Activated T-helper 2 cell treated with anti-CD3 and anti-CD28 coated beads, Interferon-gamma antibody, Interleukin-2, Interleukin-4, amounts not matched to agents 10 μg/mL and 5 μg/mL and 100 μg/mL, durations not matched to agents 14 hours and 24 hours and 36 hours (primary cell): ENCODE measurements at places on chromosomes 12 and 14. TPM values are rescaled to one million over a fixed set of nuclear protein-coding genes. Genes with fewer than 3 reads are reported as not detected.

DNA sequence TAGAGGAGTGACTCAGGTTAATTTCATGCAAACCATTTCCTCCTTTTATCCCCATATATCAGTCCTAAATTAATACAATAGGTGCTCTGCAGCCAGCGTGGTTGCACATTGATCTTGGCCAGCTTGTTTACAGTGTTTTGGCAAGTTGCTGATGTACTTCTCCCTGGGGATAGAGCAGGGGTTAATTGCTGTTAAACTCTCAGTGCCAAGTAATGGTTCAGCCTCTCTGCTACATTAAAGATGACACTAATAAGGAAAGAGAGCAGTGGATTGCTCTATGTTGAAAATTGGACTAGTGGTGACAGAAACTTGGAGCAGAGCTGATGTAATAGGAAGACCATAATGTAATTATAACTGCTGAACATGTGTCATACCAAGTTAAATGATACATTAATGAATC, 717.5 kb downstream of the RERGL start:
- DNase-seq, result no peak
- H3K27ac ChIP-seq, result no peak overlapping the region
- H3K4me3 ChIP-seq, result no peak overlapping the region
- H3K36me3 ChIP-seq, result no peaks in the 10 kb centered on the region

DNA sequence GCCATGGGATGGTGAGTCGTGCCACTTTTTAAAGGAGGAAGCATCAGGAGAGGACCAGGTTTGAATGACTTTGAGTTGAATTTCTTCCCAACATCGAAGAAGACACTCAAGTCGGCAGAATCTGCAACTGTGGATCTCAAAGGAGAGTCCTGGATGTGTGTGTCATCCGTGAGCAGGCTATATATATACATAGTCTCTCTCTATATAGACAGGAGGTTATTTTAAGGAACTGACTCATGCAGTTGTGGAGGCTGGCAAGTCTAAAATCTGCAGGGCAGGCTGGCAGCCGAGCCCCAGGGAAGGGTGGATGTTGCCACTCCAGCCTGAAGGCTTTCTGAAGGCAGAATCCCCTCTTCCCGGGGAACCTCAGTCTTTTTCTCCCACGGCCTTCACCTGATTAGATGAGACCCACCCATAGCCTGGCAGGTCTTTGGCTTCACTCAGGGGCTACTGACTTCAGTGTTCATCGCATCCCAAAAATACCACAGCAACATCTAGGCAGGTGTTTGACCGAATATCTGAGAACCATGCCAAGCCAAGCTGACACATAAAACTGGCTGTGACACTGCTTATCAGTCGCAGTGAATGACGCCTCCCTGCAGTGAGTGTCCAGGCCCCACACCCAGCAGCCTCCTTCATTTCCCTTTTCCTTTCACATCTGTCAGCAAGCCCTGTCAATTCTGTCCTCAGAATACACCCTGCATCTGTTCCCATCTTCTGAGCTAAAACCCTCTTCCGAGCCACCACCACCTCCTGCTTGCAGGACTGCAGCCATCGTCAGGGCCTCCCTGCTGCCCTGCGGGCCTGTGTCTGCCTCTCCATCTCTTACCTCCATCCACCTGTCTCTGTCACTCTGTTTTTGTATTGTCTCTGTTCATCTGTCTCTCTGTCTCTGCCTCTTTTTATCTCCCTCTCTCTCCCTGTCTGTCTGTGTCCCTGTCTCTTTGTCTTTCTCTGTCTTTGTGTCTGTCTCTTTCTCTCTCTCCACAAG, 54.0 kb downstream of the ZNF664 start:
- H3K36me3 ChIP-seq, result no peaks in the 10 kb centered on the region
- H3K27ac ChIP-seq, result no peak overlapping the region
- peaks cover 3% of the 10 kb centered on the region for H3K4me1 ChIP-seq
- no peak for DNase-seq
- no peak overlapping the region for H3K4me3 ChIP-seq

- H3K4me3 ChIP-seq, result peak overlapping the region; percentile 60
- H3K27me3 ChIP-seq, result no peaks in the 10 kb centered on the region
- no peak for DNase-seq
- H3K4me1 ChIP-seq, result peaks cover 77% of the 10 kb centered on the region
Measured at GRCh38 chr12:105322070-105322469, 8.4 kb upstream of the C12orf75 start.

- no peak overlapping the region for H3K27ac ChIP-seq
- DNase-seq, result no peak
- H3K4me3 ChIP-seq, result no peak overlapping the region
- peaks cover 23% of the 10 kb centered on the region for H3K4me1 ChIP-seq
- H3K27me3 ChIP-seq, result no peaks in the 10 kb centered on the region
Measured at GRCh38 chr12:47107926-47108325, 28.2 kb upstream of the AMIGO2 start.

GRCh38 chr12:87096082-87096585, 839.9 kb upstream of the MGAT4C start:
- no peaks in the 10 kb centered on the region for H3K36me3 ChIP-seq
- no peak for DNase-seq
- no peaks in the 10 kb centered on the region for H3K4me1 ChIP-seq
- no peak overlapping the region for H3K4me3 ChIP-seq
- no peak overlapping the region for H3K27ac ChIP-seq

- no peaks in the 10 kb centered on the region for H3K36me3 ChIP-seq
- no peak for DNase-seq
- H3K27me3 ChIP-seq, result no peaks in the 10 kb centered on the region
- H3K4me3 ChIP-seq, result no peak overlapping the region
- H3K4me1 ChIP-seq, result no peaks in the 10 kb centered on the region
Measured at GRCh38 chr12:77343291-77343690, 277.9 kb upstream of the E2F7 start.

GRCh38 chr12:122887819-122888212, 8.1 kb downstream of the VPS37B start:
- peaks cover 52% of the 10 kb centered on the region for H3K4me1 ChIP-seq
- H3K4me3 ChIP-seq, result peak overlapping the region; percentile 5
- peak overlapping the region; percentile 48 for H3K27ac ChIP-seq

GRCh38 chr14:91108941-91109611, 4.8 kb upstream of the DGLUCY start:
- peaks cover 48% of the 10 kb centered on the region for H3K4me1 ChIP-seq
- DNase-seq, result peak; percentile 36
- peak overlapping the region; percentile 93 for H3K27ac ChIP-seq
- peaks cover 13% of the 10 kb centered on the region for H3K36me3 ChIP-seq
- peak overlapping the region; percentile 44 for H3K4me3 ChIP-seq

- no peak overlapping the region for H3K27ac ChIP-seq
- H3K36me3 ChIP-seq, result no peaks in the 10 kb centered on the region
Measured at GRCh38 chr14:75578786-75579337, 442 bp downstream of the FLVCR2 start.

GRCh38 chr12:40820794-40821484, 128.7 kb downstream of the CNTN1 start:
- no peak overlapping the region for H3K4me3 ChIP-seq
- no peaks in the 10 kb centered on the region for H3K4me1 ChIP-seq
- H3K27me3 ChIP-seq, result no peaks in the 10 kb centered on the region
- DNase-seq, result no peak
- H3K27ac ChIP-seq, result no peak overlapping the region

DNA sequence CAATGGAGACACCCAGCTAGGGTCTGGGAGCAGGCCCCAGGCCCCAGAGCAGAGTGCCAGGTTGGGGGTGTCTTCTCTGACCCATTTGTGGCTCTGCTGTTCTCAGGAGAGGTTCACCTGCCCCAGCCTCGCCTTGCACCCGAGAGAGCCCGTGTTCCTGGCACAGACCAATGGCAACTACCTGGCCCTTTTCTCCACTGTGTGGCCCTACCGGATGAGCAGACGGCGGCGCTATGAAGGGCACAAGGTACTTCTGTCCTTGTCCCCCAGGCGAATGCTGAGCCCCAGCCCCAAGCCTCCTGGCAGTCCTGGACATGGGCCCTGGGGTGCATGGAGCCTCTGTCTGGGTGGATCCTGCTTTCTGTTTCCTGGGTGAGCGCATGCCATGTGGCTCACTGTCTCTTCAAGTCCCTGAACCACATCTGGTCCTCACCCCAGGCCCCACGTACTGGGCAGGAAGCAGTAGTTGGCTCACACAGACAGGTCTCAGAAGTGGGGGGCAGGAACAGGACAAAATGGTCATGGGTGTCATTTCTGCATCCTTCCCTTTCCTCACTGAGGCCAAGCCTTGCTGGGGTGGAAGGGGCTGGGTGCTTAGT, 58.2 kb downstream of the BEGAIN start:
- no peaks in the 10 kb centered on the region for H3K36me3 ChIP-seq
- no peak for DNase-seq
- H3K27me3 ChIP-seq, result no peaks in the 10 kb centered on the region
- H3K4me3 ChIP-seq, result no peak overlapping the region
- peaks cover 2% of the 10 kb centered on the region for H3K4me1 ChIP-seq

- H3K4me3 ChIP-seq, result no peak overlapping the region
- DNase-seq, result no peak
- no peaks in the 10 kb centered on the region for H3K36me3 ChIP-seq
- H3K4me1 ChIP-seq, result no peaks in the 10 kb centered on the region
- no peak overlapping the region for H3K27ac ChIP-seq
Measured at GRCh38 chr14:63249092-63249491, 44.8 kb downstream of the RHOJ start.

DNA sequence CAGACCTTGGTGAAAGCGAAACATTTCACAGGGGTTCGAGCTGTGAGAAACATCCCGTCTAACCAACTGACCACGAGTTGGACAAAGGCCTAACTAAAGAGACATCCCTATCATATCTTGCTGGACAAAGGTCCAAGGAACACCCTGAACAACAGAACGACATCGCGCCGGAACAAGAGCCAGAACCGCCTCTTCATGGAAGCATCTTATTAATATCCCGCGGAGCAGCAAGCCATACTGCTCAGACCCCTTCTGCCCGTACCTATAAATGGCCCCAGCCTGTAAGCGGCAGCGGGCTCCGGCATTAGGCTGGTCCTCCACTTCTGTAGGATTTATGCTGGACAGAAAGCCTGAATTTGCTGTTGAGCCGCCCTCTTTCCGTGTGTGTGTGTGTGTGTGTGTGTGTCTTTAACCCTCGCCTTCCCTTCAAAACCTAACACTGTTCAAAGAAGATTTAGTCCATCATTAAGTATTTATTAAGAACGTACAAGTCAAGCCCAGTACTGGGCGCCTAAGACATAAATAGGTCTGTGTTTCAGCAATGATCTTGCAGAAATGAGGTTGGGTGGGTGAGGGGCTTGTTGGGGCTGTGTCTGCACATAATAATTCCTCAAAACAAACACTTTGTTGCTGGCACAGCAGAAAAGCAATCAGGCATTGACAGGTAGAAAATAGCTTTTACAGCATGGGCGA, 1.9 kb downstream of the SLC6A15 start:
- no peak for DNase-seq
- H3K4me1 ChIP-seq, result peaks cover 10% of the 10 kb centered on the region
- H3K36me3 ChIP-seq, result no peaks in the 10 kb centered on the region
- peaks cover 37% of the 10 kb centered on the region for H3K27me3 ChIP-seq

Gene UBE3B
- 30.6 and 31.2 TPM in 2 replicates for total RNA-seq

DNA sequence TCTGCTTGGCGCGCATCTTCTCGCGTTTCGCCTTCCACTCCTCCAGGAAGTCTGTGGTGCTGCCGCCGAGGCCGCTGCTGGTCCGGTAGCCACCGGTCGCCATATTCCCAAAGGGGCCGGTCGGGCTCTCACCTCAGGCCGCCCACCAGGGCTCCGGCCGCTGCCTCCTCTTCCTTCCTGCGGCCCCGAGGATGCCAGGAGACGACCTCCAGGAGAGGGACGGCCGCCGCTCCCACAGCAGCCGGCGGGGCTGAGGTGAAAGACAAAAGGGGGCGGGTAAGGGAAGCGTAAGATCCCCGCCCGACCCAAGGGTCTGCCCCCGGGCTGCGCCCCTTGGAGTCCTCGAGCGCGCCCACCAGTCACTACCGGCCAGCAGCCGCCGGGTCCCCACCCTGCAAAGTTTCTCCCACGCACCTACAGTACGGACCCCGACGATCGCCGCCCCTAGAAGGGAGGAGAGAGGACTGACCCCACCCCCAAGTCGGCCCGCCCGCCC, 574 bp downstream of the PAWR start:
- peaks cover 14% of the 10 kb centered on the region for H3K4me1 ChIP-seq
- H3K36me3 ChIP-seq, result no peaks in the 10 kb centered on the region
- DNase-seq, result no peak
- no peak overlapping the region for H3K27ac ChIP-seq

DNA sequence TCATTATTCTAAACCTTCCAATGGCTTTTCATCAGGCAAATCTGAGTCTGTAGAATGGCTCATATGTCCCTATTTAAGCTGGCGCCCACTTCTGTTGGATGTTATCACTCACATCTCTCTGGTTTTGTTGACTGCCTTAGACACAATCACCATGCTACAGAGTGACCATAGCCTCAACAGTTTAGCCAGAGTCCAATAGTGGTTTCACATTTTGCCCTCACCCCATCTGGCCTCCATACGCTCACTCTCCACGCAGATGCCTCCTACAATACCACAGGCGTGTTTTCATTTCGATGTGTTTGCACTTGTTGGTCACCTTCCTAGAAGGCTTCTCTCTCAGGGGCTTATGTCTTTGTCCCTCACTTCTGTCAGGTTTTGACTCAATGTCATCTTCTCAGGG, 3.4 kb downstream of the KLRB1 start:
- peaks cover 6% of the 10 kb centered on the region for H3K36me3 ChIP-seq
- H3K27me3 ChIP-seq, result peaks cover 11% of the 10 kb centered on the region
- no peak overlapping the region for H3K27ac ChIP-seq
- no peak overlapping the region for H3K4me3 ChIP-seq

DNA sequence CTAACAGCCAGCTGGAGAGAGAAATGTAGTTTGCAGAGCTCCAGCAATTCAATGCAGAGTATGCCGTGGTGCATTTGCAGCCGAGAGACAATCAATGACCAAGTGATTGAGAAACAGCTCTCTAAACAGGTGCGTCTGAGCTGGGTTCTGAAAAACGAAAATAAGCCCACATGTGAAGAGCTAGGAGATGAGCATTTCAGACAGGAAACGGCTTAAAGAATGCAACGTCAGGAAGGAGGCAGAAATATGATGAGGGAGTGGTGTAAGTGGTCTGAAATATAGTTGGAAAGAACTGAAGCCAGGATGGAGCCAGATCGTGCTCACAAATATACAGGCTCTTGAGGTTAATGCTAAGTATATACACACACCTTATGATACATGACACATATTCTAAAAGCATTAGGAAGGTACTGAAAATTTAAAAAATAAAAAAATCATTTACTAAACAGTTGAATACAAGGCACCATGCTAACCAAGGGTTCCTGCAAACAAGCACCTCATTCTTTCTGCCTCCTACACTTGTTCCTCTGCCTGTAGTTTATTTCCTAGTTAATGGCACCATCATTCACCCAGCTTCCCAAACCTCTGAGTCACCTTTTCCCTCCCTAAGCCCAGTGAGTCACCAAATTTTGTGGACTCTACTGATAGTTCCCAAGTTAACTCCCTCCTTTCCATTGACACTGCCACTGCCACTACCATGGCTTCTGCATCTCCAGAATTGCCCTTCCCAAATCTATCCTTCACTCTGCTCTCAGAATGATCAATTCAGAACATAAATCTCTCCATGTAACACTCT, 2.3 kb upstream of the GARIN2 start:
- no peaks in the 10 kb centered on the region for H3K27me3 ChIP-seq
- no peak overlapping the region for H3K4me3 ChIP-seq
- H3K4me1 ChIP-seq, result peaks cover 27% of the 10 kb centered on the region
- no peaks in the 10 kb centered on the region for H3K36me3 ChIP-seq

GRCh38 chr14:66234411-66234810, 251.8 kb upstream of the CCDC196 start:
- no peak for DNase-seq
- H3K27ac ChIP-seq, result no peak overlapping the region
- no peaks in the 10 kb centered on the region for H3K4me1 ChIP-seq
- no peak overlapping the region for H3K4me3 ChIP-seq

Gene NDUFA12
- total RNA-seq, result 117 and 118 TPM in 2 replicates

- H3K4me3 ChIP-seq, result no peak overlapping the region
- no peak for DNase-seq
- no peaks in the 10 kb centered on the region for H3K4me1 ChIP-seq
- H3K27ac ChIP-seq, result no peak overlapping the region
Measured at GRCh38 chr14:53295372-53295771, 142.2 kb upstream of the DDHD1 start.
